ENCODE measurements at places on chromosomes 6 and 20. TPM values are rescaled to one million over a fixed set of nuclear protein-coding genes. Genes with fewer than 3 reads are reported as not detected.

ANKRD6 gene
- 14.7 TPM for total RNA-seq

SLC26A8 gene
- 0.10 TPM for total RNA-seq

MMP24 gene
- total RNA-seq: 5.8 TPM

GRM4 gene
- not detected for total RNA-seq

ARG1 gene
- total RNA-seq: not detected

SCGN gene
- 3.5 TPM for total RNA-seq

KIAA0408 gene
- total RNA-seq: 0.91 TPM

SLC17A9 gene
- 18.8 TPM for total RNA-seq

PCSK2 gene
- total RNA-seq: not detected

RIPPLY2 gene
- not detected for total RNA-seq

RFX6 gene
- not detected for total RNA-seq

GNAS-AS1 gene
- total RNA-seq: not detected

OOEP gene
- total RNA-seq: 7.0 TPM

FGD2 gene
- total RNA-seq: 0.19 TPM

IL20RA gene
- 3.1 TPM for total RNA-seq

PDE10A gene
- total RNA-seq: 23.7 TPM

MOCS1 gene
- 2.5 TPM for total RNA-seq

IRF4 gene
- not detected for total RNA-seq

ULBP3 gene
- total RNA-seq: 8.4 TPM

HLA-DQA2 gene
- 2.1 TPM for total RNA-seq

CAGE1 gene
- total RNA-seq: not detected

TMC2 gene
- not detected for total RNA-seq

CLIC5 gene
- total RNA-seq: 3.3 TPM

DUSP15 gene
- 0.47 TPM for total RNA-seq

BTN1A1 gene
- total RNA-seq: not detected

CRYBG1 gene
- total RNA-seq: 45.4 TPM

TBX18 gene
- total RNA-seq: 49.2 TPM

CYP39A1 gene
- total RNA-seq: 1.7 TPM

PRL gene
- total RNA-seq: not detected

TRIM15 gene
- 13.5 TPM for total RNA-seq

Data from Calu3 (cell line).